NCI-H1417 treated with DMSO at 0.1 percent for 48 hours (cell line): ENCODE measurements at places on chromosomes 5 and 9.

DNA sequence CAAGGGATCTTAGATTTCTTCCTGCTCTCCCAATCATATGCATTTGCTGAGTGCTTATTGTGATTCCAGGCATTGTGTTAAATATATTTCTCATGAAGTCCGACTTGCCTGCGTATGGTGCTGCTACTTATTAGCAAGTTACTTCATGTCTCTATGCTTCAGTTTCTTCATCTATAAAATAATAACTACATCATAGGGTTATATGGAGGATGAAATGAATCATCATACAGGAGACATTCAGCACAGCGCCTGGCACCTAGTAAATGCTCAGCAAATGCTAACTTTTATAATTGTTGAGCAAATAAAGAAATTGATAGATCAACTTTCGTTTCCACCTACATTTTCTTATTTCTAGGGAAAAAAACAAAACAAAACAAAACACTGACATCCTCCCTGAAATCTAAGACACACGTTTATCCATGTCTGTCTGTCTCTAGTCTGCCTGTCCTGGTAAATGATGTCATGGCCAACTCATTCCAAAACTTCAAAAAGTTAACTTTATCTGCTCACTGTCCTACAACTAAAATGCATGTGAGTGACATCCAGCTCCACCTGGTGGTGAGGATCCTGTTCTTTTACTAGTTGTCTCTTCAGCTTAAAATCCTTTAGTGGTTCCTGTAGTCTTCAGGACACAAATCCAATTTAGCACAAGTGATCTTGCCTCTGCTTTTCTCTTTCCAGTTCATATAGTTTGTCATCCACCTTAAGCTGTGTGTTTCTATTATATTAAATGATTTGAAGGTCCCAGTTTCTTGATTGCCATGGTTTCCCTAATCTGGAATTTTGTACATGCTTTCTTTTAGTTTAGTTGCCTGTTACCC, 27.7 kb downstream of the PPP3R2 start:
- no peak for DNase-seq

DNA sequence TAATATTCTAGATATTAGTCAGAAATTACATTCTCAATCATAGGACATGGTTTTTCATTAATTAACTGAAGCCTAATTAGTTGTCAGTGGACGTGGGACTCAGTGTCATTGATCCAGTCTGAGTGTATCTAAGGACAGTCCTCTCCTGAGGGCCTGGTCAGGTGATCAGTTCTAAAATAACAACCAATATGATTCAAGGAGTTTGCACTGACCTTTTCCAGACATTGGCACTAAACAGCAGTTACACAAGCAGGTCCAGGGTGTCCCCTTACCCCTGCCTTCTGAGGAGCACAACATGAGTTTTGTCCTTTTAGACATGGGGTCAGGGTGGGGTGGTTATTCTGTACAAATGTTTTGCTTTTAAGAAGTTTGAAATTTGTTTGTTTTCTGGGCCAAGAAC, 97.8 kb downstream of the CMYA5 start:
- no peak for DNase-seq

GRCh38 chr9:6973762-6974161, 216.0 kb downstream of the KDM4C start:
- no peak for DNase-seq

DNA sequence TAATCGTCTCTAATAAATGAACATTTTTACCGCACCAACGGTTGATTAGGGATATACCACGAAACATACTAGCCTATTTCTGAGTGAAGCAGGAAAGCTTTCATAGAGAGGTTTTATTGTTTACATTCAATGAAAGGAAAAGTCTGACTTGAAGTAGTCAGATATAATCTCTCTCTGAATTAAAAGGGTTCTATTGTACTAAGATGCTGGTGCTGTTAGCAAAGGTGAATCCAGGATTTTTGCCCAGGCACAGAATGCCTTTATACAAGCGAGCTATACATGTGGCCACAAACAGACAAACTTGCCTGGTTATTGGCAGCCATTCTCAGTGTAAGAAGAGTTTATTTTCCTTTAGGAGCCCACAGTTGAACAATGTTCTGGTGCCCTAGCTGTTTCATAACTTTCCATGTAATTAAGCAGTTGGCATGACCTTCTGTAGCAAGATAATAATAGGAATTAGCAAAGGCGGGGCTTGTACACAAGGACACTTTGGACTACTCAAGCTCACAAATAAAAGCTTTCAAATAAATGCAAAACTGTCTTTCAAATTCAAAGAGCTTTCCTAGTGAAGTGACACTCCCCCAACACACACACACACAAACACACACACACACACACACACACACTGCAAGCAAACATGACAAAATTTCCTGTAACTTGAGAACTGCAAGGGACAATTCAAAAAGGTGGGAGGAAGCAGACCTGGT, 198.7 kb upstream of the MAP3K1 start:
- DNase-seq, result no peak

- DNase-seq, result no peak
Measured at GRCh38 chr9:91427873-91428272, 4.2 kb upstream of the NFIL3 start.

- DNase-seq, result no peak
Measured at GRCh38 chr5:135397084-135397483, 1.9 kb downstream of the MACROH2A1 start.

GRCh38 chr9:106420511-106420944, 442.4 kb upstream of the ZNF462 start:
- no peak for DNase-seq

GRCh38 chr5:130836729-130837649, 328.1 kb downstream of the HINT1 start:
- no peak for DNase-seq

GRCh38 chr5:173778784-173779304, 109.3 kb upstream of the CPEB4 start:
- DNase-seq, result no peak

GRCh38 chr5:139764886-139765408, 30.7 kb upstream of the PSD2 start:
- no peak for DNase-seq

DNA sequence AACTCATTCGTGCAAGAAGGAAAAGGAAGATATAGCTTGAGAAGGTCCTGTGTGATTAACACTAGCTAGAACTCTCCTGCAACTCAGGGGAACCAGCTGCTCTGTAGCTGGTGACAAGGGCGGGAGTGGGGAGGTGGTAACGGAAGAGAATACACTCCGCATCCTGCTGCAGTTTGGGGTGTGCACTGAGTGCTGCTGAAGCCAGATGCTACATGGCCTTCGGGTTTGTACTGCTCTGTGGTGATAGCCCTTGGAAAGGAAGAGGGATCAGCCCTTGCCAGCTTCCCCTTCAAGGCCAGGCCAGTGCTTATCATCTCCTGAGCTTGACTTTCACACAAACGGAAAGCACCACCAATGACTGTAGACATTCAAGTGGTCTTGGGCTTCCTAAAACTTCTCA, 34.3 kb downstream of the FRMD3 start:
- DNase-seq, result no peak

- DNase-seq, result no peak
Measured at GRCh38 chr9:38027714-38028113, 41.3 kb downstream of the SHB start.

GRCh38 chr9:90420211-90420610, 222.4 kb downstream of the DIRAS2 start:
- DNase-seq, result no peak

GRCh38 chr5:128339585-128339984, 198.5 kb downstream of the FBN2 start:
- DNase-seq, result no peak

DNA sequence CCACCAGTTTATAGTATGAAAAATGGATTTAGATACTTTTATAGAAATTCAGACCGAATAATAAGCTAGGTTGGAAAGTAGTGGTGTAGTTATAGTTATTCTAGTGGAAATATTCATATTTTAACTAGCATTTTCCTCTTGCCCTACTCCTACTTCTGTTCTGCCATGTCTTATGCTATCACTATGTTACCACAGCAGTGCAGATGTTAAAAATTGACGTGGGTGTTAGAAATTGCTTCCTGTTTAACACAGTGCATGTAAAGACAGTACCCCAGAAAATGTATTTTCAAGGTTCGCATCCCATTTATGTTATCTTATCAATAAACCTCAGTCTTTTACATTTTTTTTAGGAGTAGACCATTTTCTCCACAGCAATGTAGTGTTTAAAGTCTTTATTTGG, 774.2 kb upstream of the CDH10 start:
- DNase-seq, result no peak
